ENCODE measurements at places on chromosomes 6 and 20.

GRCh38 chr6:90885611-90886056 lies 298.8 kb upstream of the MAP3K7 start:
- DNase-seq = peak; percentile 65

DNA sequence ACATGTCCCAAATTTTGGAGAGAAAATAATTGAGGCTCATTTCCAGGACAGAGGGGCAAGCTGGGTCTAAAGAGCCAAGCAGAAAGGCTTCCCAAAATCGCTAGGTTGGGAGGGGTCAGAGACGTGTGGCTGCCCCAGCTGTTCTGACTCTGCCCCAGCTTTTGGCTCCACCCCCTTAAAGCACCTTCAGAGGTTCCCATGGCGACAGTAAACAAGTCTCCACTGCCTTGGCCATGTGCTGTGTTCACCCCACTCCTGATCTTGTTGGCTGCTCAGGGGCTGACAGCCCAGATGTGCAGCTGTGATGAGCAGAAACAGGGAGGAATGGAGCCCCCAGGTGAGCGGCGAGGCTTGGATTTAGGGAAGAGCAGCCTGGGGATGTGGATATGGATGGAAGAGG lies 72.8 kb upstream of the SPTLC3 start:
- DNase-seq = no peak

GRCh38 chr6:108671175-108671574 lies 110.5 kb downstream of the FOXO3 start:
- DNase-seq = no peak

DNA sequence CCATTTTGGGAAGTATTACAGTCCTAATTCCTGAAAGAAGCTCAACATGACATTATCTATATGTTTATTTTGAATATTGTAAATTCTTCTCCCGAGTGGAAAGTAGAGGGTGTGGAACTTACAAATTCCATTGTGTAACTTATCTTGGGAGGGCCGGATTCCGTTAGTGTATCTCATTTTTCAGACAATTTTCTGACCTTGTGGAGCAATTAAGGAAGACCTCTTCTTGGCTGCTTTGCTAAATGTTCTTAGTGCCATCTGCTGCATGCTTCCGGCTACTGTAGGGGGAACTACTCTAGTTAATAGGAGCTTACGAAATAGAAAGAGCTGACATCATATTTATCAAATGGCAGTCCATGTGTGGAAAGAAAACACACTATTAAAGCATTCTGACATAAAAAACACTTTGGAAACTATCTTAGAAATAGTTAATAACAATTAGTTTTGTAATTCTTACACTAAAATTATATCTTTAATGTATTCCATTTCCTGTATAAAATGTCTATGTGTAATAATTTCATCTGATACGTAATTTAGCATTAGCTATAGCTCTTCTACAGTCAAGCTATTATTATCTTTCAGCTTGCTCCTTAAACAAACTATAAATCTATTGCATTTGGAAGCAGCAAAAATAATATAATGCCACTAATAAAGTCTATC lies 41.5 kb upstream of the KCNQ5 start:
- peak; percentile 87 for DNase-seq

- DNase-seq = no peak
These were observed 11.2 kb downstream of the FOXP4 start for GRCh38 chr6:41557335-41557734.

DNA sequence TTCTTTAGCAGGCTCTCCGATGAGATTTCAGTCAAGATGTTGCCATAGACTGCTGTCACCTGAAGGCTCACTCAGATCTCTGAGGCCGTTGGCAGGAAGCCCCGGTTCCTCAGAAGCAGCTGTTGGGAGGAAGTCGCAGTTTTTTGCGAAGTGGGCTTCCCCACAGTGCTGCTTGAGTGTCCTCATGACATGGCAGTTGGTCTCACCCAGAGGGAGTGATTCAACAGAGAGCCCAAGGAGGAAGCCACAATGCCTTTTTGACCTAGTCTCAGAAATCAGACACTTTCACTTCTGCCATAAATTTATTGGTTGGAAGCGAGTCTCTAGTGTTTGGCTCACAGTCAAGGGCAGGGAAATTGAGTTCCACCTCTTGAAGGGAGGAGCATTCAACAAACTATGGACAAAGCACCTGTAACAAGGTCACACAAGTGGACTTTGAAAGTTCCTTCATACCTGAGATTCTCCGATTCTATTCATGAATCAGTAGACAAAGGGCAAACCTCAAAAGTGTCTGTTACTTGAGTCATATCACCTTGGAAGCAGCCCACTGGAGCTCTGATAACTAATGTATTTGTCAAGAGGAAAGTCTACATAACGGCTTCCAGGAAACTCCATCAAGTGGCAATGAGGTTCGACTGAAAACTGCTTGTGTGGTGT lies 208.3 kb downstream of the TASP1 start:
- no peak for DNase-seq

GRCh38 chr6:52087498-52087999 lies at the start of gene PKHD1:
Gene PKHD1 (minus strand): TSS chr6:52087613. CDS start chr6:52084933, 2,680 bp downstream.
- DNase-seq = no peak

DNA sequence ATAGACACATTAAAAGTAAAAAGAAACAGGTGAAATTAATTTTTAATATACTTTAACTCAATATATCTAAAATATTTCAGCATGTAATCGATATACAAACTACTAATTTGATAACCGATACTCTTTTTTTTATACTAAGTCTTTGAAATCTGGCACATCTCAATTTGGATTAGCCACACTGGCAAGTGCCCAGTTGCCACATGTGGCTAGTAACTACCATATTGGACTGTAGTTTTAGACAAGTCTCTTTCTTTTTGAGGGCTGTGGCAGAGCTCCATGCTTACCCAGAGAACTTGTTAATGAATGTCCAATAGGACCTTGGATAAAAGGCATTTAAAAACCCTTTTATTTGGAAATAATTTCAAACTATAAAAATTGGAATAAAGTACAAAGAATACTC lies 17.8 kb downstream of the TULP4 start:
- DNase-seq = no peak

GRCh38 chr20:63017076-63017825 lies 10.5 kb upstream of the BHLHE23 start:
- no peak for DNase-seq

DNA sequence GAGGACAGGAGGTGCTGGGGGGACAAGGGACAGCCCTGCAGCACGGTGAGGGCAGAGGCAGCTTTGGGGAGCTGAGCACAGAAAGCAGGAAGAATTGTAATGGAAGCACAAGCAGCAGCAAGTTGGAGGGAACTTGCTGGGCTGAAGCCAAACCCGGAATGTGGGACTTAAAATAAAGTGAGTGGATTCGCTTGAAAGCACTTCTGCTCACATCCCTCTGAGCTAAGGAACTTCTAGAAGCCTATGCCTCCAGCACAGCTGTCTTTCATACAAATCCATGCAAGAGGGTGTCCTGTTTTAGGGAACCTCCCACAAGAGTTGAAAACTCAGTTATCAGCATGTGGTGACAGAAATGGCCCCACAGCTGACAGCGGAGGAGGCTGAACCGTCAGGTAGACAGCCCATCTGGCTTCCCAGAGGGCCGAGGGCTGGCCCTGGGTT lies 71.4 kb upstream of the MLN start:
- no peak for DNase-seq

DNA sequence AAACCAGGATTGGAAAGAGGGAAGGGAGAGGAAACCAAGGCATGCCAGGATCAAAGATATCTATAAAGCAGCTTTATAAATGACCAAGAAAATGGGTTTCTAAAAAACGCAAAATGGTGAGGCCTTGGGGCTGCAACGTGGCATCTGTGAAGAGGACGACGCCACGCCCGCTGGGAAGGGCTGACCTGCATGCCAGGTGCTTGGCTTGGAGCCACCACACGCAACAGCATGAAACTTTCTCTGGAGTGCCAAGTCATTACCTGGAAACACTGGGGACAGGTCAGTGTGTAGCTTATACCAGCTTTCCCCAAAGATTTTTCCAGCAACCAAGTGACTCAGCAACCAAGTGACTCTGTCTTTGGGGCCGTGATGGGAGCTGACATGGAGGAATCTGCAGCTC lies 82.5 kb downstream of the POPDC3 start:
- no peak for DNase-seq

DNA sequence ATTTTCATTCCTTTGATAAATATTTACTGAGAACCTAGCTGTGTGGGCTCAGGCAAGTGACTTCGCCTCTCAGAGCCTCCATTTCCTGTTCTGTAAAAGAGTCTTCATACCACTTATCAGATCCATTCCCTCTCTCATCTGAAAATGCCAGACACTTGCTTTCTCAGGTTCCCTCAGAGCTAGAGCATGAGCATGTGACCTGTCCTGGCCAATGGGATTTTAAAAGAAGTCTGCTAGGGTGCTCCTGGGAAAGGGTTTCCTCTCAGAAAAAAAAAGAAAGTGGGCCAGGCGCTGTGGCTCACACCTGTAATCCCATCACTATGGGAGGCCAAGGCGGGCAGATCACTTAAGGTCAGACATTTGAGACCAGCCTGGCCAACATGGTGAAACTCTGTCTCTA lies 5.3 kb downstream of the KCNB1 start:
- no peak for DNase-seq

- DNase-seq = no peak
These were observed 545.6 kb downstream of the QKI start for GRCh38 chr6:163960128-163960527.

DNA sequence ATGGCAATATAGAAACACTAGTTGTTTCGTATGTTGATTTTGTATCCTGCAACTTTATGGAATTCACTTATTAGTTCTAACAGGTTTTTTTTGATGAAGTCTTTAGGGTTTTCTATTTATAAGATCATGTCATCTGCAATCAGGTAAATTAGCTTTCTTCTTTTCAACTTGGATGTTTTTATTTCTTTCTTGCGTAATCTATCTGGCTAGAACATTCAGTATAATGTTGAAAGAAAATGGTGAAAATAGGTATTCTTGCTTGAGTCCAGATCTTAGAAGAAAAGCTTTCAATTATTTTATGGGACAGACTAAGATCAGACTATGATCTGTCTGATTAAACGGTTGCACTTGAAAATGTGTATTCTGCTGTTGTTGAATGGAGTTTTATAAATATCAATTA lies 820.8 kb upstream of the ADGRB3 start:
- no peak for DNase-seq

- DNase-seq = no peak
These were observed 232.7 kb upstream of the TENT5A start for GRCh38 chr6:81985191-81985590.

DNA sequence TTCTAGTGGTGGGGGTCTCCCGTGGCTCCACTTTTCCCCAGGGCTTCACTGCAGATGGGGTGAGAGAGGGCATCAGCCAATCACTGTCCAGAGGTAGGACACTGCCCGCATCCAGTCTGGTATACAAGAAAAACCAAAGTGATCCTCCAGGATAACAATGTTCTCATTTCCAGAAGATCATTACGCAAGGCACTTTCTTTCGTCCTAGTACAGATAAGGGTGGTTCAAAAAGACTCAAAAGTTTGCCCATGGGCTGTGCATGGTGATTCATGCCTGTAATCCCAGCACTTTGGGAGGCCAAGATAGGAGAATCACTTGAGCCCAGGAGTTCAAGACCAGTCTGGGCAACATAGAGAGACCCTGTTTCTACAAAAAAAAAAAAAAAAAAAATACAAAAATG lies 16.4 kb downstream of the GMDS start:
- peak; percentile 95 for DNase-seq

DNA sequence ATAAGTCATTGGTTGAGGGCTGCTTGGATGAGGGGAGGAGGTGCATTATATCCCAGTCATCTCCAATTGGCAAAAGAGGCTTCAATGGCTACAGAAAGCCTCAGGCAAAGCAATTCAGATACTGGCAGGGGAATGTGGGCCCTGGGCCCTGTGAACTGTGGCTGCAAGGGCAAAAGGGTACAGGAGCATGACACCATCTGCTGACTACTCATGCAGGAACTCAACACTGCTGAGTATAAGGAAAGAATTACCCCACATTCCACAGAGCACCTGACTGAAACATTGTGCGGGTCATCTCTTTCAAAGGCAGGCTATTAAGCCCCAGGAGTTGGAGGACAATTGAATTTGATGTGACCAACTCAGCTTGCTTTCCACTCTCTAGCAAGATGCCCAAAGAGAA lies 92.1 kb upstream of the SPTLC3 start:
- peak; percentile 59 for DNase-seq

- DNase-seq = no peak
These were observed 209.0 kb downstream of the LRFN2 start for GRCh38 chr6:40378071-40378724.

DNA sequence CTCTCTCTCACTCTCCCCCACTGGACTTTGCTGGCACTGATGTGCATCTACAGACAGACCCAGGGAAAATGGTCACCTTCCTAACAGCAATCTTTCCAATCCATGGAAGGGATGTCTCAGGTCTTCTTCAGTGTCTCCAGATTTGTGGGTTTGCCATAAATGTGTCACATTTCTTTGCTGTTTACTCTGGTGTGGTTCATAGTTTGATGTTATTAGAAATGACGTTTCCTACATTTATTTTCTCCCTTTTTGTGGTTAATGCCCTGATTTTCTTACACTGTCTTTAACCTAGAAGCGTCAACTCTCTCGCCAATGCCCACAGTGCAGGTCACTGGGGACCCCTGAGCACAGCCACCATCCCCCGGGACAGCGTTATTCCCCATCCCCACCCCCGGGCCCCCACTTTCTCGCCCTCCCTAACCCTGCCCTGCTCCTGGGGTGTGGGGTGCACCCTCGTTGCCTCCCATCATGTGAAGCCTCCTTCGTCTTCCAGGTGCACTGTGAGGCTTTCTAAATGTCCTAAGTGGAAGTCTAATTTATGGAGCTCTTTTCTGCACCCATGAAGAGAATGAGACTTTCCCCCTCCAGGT lies 86.5 kb downstream of the YTHDF1 start:
- no peak for DNase-seq

- DNase-seq = no peak
These were observed 24.3 kb downstream of the SNX14 start for GRCh38 chr6:85569323-85569722.

- DNase-seq = no peak
These were observed 251.0 kb downstream of the ATXN1 start for GRCh38 chr6:16510245-16510644.

GRCh38 chr20:43870484-43870883 lies 44.2 kb upstream of the TOX2 start:
- no peak for DNase-seq

DNA sequence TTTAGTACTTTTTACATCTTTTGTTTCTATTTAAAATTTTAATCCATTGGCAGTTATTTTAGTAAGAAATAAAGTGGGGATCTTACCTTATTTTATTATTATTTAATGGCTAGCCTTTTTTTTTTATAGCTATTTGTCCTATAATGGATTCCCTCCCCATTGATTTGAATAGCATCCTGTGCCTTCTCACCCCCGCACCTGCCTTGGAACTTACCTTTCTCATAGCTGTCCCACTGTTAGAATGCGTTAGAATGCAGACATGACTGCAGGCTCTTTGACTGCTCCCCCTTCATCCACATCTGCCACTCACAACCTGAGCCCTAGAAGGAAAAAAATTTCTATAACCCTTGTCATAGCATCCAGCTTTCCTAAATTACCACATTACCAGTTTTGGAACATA lies 9.1 kb downstream of the PKIB start:
- no peak for DNase-seq

DNA sequence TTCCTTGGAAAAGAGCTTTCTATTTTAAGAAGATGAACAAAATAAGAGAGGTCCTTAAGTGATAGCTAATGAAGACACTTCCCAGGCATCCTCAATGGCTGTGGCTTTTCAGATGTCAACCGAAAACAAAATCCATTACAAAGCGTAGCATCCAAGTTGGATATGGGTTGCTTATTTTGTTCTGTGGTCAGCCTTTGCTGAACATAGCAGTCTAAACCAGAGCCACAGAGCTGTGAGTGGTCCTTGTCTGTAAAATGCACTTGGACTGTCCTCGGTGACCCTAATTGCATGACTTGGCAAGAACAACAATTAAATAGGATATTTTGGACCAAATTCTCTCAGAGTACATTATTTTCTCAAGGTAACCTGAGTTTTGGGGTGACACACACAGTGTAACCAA lies 10.4 kb upstream of the BFSP1 start:
- no peak for DNase-seq

Measured in trophoblast cell (in vitro differentiated cells and primary cell).